ENCODE measurements at places on chromosomes 12 and 14.

DNA sequence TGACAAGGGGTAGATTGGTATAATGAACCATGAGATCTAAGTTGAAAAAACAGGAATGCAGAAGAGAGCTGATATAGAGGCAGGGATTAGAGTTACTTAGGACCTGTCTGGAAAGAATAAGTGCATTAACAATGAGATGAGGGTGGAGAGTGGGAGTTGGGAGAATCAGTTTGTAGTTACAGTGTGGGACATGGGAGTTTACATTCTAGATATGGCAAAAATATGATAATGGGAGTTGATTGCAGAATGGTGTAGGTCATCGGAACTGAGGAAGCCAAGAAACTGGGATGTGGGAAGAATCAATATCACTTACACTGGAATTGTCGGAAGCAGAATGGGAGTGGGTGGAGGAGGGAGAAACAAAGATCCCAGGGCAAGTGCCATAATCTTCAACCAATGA is 301.1 kb upstream of the NPAS3 start:
- DNase-seq, result no peak

GRCh38 chr12:132955094-132956010 is 754 bp downstream of the ZNF605 start:
- DNase-seq, result peak; percentile 20

DNA sequence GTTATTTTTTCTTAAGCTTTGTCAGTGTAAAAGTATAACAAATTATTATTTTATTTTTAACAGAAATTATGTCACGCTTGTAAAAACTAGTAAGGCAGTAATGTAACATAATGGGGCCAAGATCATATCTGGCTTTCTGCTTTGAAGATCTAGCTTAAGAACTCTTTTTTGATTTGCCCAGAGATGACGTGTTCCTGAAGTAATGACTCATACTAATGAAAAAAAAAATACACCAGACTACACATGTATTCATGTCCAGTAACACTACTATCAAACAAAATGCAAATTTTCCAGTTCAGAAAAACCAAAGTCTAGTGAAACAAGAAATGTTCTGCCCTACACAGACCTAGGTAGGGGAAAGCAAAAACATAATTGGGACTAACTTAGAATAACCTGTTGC is 432.2 kb upstream of the ATXN7L3B start:
- no peak for DNase-seq

DNA sequence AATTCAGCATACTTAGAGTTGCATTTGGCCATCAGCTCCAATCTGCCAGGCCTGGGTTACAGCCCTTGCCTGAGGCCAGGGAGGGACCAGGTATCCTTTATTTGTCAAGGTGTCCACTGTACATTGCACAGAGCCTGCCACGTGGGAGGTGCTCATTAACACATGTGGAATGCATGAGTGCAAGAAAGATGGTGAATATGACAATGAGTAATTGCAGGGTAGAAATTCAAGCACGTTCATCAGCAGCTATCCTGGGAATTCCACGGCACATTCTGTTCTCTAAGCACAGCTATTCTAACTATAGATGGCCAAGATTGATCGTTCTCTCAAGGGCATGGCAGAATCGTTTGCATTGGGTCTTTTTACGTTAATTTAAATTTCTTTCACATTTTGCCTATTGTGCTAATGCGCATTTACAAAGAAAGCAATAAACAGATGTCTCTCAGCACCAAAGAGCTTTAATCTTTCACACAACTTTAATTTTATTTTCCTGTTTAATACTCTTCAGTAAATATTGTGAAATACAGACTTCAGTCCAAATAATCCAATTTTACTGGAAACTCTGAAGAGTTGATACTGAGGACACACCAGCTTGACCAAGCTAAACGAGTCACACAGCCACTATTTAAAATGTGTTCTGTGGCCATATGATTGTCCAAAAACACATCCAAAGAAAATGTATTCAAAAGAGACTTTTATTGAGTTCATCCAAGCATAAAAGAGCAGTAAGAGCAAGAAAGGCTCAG is 1025.7 kb upstream of the TMEM132C start:
- DNase-seq, result no peak

- DNase-seq, result no peak
These were observed 419.7 kb upstream of the PRICKLE1 start for GRCh38 chr12:43008953-43009845.

DNA sequence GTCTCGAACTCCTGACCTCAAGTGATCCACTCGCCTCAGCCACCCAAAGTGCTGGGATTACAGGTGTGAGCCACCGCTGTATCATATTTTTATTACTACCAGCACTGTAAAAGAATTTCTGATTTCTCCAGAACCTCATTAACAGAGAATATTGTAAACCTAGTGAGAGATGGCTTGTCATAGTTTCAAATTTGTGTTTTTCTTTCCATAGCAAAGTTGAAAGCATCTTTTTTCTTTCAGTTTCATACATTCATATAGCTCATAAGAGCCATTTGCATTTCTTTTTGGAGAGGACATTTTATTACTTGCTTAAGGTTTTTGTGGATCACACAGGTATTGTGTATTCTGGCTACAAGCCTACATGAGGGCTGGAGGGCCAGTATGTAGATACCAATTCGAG is 58.0 kb downstream of the MIS18BP1 start:
- no peak for DNase-seq

GRCh38 chr14:37145395-37145794 is 27.0 kb downstream of the SLC25A21 start:
- no peak for DNase-seq

DNA sequence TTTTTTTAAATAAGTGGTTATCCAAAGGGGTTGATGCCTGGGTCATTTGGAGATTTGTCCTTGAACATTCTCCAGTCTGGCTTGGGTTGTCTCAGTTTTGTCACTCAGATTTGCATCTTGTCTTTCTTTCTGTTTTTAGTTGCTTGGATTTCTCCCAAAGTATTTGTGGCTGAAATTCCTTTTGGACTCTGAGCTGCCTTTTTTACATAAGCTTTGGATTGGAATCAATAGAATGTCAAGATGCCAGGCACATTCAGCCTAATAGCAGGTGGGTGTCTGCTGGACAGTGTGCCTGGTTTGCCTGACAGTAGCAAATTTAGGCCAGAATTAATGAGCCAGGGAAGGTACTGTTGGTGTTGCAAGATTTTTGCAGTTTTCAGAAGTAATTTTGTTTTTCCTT is 50.0 kb downstream of the FLRT2 start:
- no peak for DNase-seq

- no peak for DNase-seq
These were observed 860.8 kb downstream of the BCL11B start for GRCh38 chr14:98411154-98411553.

DNA sequence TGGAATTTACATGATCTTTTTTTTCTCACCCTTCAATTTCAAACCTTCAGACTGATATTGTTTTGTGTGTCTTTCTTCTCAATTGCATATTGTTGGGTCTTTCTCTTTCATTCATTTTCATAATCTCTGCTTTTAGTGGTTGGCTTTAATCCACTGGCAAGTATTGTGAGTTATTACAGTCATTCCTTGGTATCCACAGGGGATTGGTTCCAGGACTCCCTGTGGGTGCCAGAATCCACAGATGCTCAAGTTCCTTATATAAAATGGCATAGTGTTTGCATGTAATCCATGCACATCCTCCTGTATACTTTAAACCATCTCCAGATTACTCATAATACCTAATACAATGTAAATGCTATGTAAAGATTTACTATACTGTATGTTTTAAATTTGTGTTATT is 29.7 kb upstream of the PARP11 start:
- no peak for DNase-seq

DNA sequence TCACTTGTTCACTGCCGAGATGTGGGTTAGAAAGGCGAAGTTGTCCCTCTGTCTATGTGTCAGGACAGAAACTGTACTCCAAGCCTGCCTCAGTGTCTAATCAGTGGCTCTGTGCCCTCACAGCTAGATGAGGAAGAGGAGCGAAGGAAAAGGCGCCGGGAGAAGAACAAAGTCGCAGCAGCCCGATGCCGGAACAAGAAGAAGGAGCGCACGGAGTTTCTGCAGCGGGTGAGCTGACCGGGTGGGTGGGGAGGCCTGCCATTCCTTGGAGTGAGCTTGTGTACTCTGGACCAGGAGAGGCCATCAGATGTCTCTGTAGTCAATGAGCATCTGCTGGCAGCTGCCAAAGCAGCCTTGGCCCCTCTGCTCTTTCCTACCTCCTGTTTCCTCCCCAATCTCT is 33.5 kb downstream of the JDP2 start:
- no peak for DNase-seq

DNA sequence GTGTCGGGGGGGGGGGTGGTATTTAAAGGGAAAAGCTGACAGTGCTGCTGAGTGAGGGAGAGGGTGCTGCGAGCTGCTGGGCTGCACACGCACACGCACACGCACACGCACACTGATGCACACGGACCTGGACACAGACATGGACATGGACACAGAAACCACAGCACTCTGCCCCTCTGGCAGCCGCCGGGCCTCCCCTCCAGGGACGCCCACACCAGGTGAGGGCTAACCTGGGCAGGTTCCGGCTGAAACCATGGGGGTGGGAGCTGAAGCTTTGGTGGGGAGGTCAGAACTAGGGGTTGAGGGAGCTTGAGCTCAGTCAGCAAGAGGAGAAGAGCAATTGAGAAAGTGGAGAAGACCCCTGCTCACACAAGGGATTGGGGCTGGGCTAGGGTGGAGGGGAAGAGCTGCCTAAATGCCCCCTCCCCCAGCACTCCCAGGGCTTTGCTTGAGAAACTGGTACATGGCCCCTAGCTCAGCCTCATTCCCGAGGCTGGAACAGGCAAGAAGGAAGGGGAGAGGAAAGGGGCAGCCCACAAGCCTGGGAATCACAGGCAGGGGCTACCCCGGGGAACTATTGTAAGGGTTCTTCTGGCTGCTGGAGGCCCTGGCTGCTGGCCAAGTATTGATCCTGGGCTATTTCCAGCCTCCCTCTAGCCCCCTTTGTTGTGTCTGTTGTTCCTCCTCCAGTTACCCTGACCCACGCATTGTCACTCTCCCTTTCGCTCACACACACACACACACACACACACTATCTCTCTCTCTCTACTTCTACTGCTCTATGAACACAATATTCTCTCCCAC is at the start of gene REM2:
REM2 (plus strand) TSS at position 50 of the 804 bp plus-strand sequence; CDS start at position 116, 66 bp downstream.
- peak; percentile 23 for DNase-seq

DNA sequence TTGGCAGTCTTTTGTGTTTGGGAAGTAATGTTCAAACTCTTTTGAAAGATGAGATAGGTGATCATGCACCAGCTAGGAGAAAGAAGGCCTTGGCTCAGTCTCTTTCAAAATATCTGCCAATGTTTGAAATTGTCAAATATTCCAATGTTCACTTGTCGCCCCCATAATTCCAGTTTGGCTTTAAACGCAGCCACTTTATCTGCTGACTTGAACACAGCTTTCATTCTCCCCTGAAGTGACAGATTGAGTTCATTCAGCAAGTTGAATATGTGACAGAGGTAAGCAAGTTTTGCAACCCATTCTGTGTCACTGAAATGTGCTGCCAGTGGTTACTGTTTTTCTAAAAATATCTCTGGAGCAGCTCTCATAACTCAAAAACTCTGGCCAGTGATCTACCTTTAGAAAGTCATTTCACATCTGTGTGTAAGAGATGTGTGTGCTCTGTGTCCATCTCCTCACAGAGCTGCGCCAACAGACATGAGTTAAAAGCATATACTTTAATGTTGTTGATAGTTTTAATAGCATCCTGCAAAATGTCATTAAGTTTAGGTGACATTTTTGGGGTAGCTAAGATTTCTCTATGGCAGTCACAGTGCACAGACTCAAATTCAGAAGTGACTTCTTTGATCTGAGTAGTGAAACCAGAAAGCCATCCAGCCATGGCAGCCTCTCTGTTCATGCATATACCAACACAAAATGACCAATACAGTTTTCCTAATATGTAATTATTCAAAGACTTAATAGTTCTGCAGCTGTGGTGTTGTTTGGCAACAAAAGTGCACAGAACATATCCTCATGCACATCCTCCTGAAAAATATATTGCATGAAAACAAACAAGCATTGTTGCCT is 614.3 kb upstream of the MIS18BP1 start:
- DNase-seq, result no peak

GRCh38 chr14:92880851-92881250 is 42.1 kb upstream of the CHGA start:
- peak; percentile 6 for DNase-seq

DNA sequence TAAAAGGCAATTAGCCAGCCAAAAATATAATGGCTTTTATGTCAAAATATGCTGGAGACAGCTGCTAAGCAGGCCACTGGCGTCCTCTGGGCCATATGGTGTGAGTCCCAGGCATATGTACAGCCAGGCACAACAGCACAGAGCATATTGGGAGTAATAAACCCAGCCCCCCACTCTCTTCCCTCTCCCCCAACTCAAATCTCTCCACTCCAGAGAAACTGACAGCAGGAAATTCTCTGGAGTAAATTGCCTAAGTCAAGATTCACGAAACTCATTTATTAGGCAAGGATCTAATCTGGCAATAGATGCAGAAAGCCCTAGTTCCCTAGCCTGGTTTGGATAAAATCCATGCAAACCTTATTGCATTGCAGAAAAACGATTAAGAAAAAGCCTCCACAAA is 147.9 kb upstream of the SEL1L start:
- DNase-seq, result no peak

GRCh38 chr12:43840338-43840737 is 4.5 kb downstream of the TMEM117 start:
- DNase-seq, result no peak

DNA sequence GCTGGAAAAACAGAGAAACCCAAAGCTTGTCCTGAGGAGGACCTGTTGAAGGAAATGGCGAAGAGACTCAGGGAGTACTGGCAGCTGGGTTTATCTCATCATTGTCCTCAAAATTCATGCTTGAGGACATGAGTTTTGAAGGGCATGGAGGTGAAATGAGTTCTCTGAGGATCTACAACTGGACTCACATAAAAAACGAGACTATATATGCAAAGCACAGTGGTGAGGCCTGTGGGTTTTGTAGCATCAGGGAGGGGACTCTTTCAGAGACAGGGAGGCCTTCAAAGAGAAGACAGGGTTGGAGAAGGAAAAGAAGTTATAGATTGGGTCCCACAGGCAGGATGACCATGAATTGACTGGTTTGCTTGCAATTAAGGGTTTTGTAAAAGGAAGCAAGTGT is 71.3 kb upstream of the SCN8A start:
- DNase-seq, result no peak

- no peak for DNase-seq
These were observed 152.4 kb downstream of the KIF26A start for GRCh38 chr14:104290756-104291122.

- peak; percentile 75 for DNase-seq
These were observed 68.2 kb upstream of the ETV6 start for GRCh38 chr12:11581179-11581755.

GRCh38 chr14:83021323-83021722 is 1487.7 kb upstream of the SEL1L start:
- DNase-seq, result no peak

GRCh38 chr12:58533652-58534051 is 386.7 kb downstream of the LRIG3 start:
- no peak for DNase-seq

- DNase-seq, result no peak
These were observed 128.6 kb upstream of the FLRT2 start for GRCh38 chr14:85401384-85401783.

DNA sequence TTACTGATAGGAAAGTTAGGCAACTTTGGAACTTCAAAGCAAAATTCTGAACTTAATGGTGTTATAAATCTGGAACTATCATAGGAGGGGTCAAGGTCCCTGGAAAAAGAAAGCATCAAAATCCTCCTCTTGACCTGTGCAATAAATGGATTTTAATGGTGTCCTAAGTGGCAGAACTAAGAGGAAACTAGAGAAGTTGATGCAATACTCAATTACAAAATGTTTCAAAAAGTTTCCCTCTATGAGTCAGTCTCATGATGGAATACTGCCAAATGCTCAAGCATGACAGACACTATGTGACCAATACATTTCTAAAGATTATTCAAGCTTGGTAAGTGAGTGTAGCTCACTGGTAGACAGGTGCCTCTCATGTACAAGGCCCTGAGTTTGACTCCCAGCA is 47.7 kb upstream of the ERGIC2 start:
- peak; percentile 12 for DNase-seq

Data from KBM-7 (cell line).